ENCODE measurements at places on chromosomes 13 and 19. TPM values are rescaled to one million over a fixed set of nuclear protein-coding genes. Genes with fewer than 3 reads are reported as not detected.

DNA sequence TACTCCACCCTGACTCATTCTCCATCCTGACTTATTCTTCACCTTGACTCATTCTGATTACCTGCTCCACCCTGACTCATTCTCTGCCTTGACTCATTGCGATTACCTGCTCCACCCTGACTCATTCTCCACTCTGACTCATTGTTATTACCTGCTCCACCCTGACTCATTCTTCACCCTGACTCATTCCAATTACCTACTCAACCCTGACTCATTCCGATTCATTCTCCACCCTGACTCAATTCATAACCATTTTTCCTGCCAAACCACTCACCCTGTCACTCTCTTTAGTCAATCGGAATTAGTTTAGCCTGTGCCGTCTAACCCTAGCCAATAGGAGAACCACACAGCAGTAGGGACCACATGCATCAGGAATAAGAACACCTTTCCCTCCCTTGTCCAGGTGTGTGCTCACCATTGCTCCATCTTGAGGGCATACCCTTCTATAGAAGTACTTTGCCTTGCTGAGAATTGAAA, 1227.4 kb upstream of the PCDH20 start:
- DNase-seq: peak; percentile 41

DNA sequence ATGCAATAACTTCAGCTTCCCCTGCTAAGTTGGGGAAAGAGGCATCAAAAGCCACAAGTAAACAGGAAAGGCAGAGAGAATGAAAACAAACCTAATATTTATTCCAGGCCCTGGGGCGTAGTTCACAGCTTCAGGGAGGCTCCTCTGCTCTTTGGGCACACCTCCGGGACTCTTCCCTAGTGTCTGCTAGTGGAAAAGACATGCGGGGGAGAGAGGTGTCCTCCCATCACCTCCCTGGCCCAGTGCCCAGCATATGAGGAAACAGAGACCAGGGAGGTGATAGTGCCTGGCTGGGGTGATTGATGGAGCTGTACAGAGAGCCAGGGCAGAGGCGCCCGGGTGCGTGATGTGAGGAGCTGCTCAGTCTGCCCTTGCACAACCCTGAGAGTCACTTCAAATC, 71.0 kb downstream of the RASL11A start:
- no peak for DNase-seq

B3GNT3 gene
- total RNA-seq: not detected

GRCh38 chr19:16026131-16026530, 50.2 kb upstream of the TPM4 start:
- DNase-seq: no peak

ACP5 gene
- 1.2 TPM for total RNA-seq

- no peak for DNase-seq
Measured at GRCh38 chr13:98538876-98539275, 38.0 kb downstream of the STK24 start.

GRCh38 chr13:97945342-97945741, 8.1 kb upstream of the IPO5 start:
- DNase-seq: peak; percentile 76

IFNL1 gene
- total RNA-seq: not detected

CCDC194 gene
- total RNA-seq: not detected

GRCh38 chr13:35953537-35954206, 177.5 kb downstream of the DCLK1 start:
- peak; percentile 88 for DNase-seq

CFD gene
- total RNA-seq: 18.8 TPM

PCDH17 gene
- under 0.01 TPM for total RNA-seq

LRG1 gene
- not detected for total RNA-seq

- no peak for DNase-seq
Measured at GRCh38 chr19:36488846-36489117, 579 bp downstream of the ZNF566 start.

KLK3 gene
- total RNA-seq: not detected

ZIM2 gene
- not detected for total RNA-seq

GRCh38 chr13:112469071-112469745, 93.1 kb downstream of the SPACA7 start:
- no peak for DNase-seq

LRRC63 gene
- total RNA-seq: under 0.01 TPM

NUDT19 gene
- 7.8 TPM for total RNA-seq

DNA sequence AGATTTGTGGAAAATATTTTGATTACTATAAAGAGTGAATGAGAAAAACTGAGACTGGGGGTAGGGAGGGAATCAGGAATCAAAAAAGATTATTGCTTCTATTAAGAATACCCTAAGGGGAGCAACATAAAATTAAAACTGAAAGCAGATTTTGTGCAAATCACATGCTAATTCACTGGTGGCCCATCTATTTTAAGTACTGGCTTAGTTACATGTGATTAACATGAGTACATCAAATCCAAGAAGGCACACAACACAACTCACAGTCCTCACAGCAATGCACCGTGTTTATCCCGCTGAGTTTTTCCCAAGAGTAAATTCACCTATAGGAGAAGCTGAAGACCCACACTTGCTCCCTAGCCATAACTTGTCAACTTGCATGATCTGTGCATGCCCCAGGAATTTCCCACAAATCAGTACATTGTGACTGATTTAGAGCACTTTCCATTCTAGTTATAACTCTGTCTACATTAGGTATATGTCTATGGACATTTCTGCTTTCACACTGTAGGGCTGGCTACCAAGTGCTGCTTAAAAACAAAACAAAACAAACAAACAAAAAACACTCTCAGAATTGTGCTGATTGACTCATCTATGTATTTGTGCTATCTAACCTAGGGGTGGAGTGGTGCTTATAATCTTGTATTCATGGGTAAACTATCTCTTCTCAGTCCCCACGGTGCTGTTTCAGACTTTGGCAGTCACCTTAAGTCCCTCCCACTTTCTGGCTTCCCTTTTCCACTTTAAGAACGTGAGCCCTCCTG, 24.3 kb downstream of the AMER2 start:
- no peak for DNase-seq

GRCh38 chr13:51802631-51803418, 1.1 kb downstream of the DHRS12 start:
- no peak for DNase-seq

DNA sequence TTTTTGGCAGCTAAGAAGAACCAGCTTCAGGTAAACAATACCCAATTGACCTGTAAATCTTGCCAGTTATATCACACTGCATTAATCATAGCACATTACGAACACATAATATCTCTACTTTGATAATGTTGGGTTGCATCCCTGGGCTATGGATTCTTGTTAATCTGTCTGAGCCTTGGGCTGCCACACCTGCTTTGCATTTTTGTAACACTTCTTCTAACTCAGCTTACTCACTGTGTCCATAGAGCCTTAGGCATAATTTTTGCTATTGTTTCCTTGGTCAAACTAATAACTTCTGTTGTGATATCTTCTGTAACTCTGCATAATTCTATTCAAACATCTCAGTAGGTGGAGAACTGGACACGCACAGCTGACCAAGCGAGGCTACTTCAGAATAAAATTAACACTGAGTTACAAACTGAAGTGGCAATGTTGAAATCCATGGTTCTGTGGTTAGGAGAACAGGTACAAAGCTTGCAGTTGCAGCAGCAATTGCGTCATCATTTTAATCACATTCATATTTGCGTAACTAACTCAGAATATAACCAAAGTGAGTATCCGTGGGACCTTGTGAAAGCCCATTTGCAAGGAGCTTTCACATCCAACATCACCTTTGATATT, 6.4 kb downstream of the ZNF350 start:
- no peak for DNase-seq

DNA sequence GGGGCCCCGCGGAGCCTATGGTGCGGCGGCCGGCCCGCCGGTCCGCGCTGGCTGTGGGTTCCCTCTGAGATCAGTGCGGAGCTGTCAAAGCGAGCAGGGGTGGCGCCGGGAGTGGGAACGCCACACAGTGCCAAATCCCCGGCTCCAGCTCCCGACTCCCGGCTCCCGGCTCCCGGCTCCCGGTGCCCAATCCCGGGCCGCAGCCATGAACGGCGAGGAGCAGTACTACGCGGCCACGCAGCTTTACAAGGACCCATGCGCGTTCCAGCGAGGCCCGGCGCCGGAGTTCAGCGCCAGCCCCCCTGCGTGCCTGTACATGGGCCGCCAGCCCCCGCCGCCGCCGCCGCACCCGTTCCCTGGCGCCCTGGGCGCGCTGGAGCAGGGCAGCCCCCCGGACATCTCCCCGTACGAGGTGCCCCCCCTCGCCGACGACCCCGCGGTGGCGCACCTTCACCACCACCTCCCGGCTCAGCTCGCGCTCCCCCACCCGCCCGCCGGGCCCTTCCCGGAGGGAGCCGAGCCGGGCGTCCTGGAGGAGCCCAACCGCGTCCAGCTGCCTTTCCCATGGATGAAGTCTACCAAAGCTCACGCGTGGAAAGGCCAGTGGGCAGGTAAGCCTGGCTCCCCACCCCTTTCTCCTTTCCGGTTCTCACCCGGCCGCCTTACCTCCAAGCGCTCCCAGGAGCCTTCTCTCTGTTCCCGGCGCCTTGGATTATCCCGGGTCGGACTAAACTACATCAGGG, at the start of gene PDX1:
PDX1 (plus strand) TSS at position 67 of the 743 bp plus-strand sequence; CDS start at position 206, 139 bp downstream.
- DNase-seq: no peak

GRCh38 chr13:43376596-43376995, 353.2 kb downstream of the DNAJC15 start:
- no peak for DNase-seq

CEBPA gene
- 0.51 TPM for total RNA-seq

DNA sequence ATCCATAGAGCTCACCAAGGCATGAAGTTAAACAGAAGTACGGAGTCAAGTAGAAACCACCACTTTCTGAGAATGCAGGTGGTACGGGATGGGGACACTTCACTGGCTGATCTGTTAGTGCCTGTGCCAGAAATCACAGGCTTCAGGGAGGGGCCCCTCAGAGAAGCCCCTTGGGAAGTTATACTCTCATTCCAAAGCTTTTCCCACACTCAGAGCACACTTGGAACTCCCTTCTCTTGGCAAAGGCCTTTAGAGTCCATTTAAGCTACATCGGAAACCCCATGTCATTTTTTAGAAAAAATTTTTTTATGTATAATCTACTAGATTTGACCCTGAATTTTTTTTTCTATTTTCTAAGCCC, 80.7 kb upstream of the WASF3 start:
- DNase-seq: no peak

DNA sequence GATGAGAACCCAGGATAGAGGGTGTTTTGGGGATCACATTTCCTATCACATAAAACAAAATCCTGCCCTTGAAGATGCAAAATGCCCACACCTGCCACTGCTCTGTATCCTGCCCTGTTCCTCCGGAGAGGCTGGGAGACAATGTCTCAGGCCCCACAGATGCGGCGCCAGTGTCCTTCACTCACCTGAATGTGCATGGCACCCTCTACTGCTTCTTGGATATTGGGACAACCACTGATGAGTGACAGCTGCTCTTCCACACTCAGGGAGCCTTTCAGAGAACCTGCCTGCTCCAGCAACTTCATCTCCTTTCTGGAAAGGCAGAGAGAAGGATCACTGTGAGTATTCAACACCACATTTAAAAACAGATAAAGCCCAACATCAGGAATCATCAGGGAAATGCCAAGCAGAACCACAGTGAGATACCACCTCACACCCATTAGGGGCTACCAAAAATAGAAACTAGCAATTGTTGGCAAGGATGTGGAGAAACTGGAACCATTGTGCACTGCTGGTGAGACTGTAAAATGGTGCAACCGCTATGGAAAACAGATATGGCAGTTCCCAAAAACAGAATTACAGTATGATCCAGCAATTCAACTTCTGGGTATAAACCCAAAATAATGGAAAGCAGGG, 36.4 kb downstream of the CRYL1 start:
- no peak for DNase-seq

- DNase-seq: peak; percentile 53
Measured at GRCh38 chr19:42420055-42420544, 7.1 kb downstream of the LIPE start.

DNA sequence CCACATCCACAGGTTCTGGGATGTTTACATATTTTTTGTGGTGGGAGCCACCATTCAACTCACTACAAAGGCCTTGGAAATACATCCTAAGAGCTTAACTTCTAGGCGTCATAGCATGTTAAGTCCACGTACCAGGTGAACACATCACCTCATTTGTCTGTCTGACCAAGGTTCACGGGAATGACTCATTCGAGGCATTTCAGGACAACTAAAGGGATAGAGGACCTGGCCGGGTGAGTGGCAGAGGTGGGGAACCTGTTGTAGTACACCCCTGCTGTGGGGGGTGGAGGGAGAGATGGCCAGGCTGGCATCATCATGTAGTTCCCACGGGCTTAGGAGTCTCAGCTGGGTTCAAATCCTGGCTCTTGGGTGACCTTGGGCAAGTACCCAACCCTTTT, 51.5 kb downstream of the BICRA start:
- peak; percentile 35 for DNase-seq

DNA sequence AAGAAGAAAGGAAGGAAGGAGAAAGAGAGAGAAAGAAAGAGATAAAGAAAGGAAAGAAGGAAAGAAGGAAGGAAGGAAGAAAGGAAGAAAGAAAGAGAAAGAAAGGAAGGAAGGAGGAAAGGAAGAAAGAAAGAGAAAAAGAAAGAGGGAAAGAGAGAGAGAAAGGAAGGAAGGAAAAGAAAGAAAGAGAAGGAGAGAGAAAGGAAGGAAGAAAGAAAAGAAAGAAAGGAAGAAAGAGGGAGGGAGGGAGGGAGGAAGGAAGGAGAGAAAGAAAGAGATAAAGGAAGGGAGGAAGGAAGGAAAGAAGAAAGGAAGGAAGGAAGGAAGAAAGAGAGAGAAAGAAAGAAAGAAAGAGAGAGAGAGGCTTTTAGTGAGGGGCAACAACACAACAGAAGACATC, 135.1 kb upstream of the VSTM2B start:
- no peak for DNase-seq
